ENCODE measurements at places on chromosomes 3 and 15.

GRCh38 chr3:174072675-174073074 lies 675.1 kb downstream of the NLGN1 start:
- ATAC-seq, result no peak

- peak; percentile 43 for ATAC-seq
Observed at GRCh38 chr3:169769287-169770181, at the start of gene ACTRT3. TSS of gene ACTRT3 (minus strand) at chr3:169769561. CDS start at chr3:169769520, 41 bp downstream.

- ATAC-seq, result no peak
Observed at GRCh38 chr3:78634316-78634715, 1133.5 kb downstream of the ROBO1 start.

GRCh38 chr3:177624528-177625495 lies 427.5 kb upstream of the TBL1XR1 start:
- no peak for ATAC-seq

GRCh38 chr15:96066126-96066525 lies 264.4 kb upstream of the NR2F2 start:
- no peak for ATAC-seq

DNA sequence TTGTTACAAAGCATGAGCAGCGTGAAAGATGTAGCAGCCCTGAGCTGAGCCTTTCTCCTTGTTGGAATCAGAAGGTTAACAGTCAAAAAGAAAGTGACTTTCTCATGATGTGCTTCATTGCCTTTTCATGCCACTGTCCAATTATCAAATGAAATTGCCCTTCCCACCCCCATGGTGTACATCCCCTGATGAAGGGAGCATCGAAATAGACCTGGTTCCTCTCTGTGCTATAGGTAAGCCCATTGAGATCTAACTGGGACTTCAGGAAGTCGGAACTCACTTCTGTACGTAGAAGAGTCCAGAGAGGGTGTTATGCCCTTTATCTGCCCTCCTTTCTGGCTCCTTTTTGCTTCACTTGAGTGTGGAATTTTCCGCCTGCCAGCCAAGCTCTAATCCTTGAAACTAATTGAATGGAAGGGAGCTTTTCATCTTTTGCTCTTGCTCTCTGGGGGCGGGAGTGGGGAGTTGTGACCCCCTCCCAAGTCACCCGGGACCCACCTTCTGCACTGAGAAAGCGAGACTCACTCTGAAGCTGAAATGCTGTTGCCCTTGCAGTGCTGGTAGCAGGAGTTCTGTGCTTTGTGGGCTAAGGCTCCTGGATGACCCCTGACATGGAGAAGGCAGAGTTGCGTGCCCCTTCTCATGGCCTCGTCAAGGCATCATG lies 20.9 kb downstream of the ABHD6 start:
- ATAC-seq, result peak; percentile 64

GRCh38 chr3:146189519-146190173 lies 28.7 kb upstream of the PLOD2 start:
- ATAC-seq, result peak; percentile 58

DNA sequence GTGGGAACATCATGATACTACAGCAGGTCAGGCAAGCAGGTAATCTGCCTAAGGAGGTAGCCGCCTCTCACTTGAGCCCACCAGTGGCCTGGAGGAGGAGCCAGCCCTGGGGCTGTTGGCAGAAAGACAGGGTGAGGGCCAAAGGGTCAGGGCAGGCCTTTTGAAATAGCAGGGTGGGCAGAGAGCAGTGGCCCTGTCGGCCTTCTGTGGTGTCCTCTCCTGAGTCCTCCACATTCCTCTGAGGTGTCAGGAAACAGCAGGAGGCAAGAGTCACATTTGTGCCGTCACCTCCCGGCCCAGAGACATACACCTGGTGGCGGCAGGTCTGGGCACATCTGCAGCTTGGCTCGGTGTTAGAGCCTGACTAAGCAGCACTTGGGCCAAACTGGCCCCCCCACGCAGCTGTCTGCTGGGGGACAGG lies 3.9 kb upstream of the BNC1 start:
- ATAC-seq, result no peak

DNA sequence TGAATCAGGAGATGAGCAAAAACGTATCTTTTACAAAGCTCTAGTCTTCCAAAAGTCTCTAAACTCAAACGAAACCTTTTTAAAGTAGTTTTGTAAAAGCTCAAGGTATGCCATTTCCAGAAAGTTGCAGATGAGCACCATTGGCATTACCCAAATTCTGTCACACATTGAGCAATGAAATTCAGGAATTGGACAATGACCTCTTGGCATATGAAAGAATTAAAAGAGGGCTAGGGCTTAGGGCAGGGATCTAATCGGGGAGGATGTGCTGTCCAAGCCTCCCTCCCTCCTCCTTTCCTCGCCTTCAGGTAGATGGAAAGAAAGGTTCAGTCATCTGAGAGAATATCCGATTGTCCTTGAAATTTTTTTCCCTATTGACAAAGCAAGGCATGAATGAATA lies 133.1 kb upstream of the CPNE4 start:
- no peak for ATAC-seq

DNA sequence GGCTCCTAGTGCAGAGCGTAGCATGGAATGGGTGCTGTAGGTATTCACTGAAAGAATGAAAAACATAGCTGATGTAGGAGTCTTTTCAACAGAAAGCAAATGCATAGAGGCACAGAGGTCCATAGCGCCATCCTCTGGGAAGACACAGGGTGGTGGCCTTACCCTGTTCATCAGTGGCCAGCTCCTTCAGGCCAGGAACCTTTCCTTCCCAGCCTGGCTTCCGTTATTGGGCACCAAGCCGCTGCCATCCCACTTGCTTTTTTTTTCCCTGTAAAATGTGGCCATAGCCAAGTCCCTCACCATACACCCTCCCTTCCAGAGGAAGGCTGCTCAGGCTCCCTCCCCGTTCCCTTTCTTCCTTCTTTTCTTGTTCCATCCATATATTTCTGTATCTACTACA lies 118.1 kb downstream of the ZNF621 start:
- no peak for ATAC-seq

DNA sequence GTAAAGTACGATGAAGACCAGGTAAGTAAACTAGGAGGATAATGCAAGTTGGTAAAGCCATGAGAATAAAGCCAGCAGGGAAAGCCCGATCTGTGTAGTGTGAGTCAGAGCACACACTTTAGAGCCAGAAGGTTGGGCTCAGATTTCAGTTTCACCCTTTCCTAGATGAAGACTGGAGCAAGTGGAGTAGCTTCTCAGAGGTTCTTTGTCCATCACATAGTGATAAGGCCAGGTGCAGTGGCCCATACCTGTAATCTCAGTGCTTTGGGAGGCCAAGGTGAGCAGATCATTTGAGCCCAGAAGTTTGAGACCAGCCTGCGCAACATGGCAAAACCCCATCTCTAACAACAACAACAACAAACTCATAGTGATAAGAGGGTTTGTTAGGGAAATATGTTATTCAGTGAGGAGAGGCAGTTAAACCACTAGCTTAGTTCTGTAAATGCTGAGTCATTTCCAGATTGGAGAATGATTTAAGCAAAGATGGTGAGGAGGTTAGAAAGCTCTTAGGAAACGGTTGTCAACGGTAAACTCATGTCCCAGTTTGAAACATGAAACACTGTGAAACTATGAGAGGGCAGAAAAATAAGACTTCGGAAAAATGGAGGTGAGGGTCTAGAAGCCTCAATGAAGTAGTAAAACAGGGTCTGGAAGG lies 39.0 kb downstream of the IL12A start:
- ATAC-seq, result peak; percentile 54

DNA sequence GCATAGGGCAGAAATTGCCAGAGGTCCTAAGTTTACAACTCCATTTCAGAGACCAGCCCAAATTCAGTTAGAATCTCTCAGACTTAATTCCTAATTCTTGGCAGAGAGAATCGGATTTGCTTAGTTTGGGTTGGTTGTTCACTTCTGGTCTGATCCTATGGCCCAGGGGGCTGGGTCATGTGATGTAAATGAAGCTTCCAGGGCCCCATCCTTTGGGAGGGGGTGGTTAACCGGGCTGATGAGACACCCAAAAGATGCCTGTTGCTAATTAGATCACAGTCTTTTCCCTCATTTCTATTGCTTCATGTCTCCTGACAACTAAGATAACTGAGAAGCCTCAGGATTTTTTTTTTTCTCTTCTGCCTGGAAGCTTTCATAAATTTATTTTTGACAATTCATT lies 11.1 kb upstream of the ZNF620 start:
- no peak for ATAC-seq
